T47D (cell line): ENCODE measurements at places on chromosomes 16 and 17.

DNA sequence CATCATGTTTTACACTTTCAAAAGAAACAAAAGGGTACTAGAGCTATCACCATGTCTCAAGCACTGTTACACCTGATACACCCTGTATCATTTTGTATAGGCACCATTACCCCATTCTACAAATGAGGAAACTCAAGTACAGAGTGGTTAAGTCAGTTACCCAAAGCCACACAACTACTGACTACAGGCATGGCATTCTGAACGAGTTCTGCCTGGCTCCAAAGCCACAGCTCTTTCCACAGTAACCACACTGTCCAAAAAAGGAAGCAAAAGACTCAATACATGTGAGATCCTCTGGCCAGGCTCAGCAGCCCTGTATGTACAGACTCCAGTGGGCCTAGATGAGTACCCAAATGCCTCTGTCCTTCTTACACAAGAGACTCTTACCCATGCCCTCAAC lies 4.7 kb downstream of the DYNC1LI2 start:
- DNase-seq = no peak

DNA sequence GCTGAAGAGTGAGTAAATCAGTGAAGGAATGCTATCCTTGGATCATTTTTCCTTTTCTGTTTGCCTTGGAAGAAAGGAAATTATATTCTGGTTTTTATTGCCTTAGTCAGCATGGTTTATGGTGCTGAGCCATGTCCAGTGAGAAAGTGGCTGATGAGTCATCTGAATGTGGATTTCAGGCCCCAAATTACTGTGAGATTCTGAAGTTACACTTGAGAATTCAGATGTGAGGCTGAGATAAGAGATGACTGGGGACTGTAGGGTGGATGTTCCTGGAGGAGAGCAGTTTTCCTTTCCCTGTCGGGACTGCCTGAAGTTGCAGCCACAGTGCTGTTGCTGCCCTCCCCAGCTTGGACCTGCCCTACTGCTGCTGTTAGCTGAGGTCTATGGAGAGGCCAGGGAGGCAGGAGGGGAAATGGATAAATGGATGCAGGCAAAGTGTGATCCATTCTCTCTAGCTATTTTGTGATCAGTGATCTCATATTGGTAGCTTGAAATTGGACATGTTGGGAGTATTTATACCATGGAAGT lies 4.2 kb upstream of the MAP3K14 start:
- DNase-seq = peak; percentile 50

- no peak for DNase-seq
These were observed 20.0 kb upstream of the WFIKKN1 start for GRCh38 chr16:610513-611381.

DNA sequence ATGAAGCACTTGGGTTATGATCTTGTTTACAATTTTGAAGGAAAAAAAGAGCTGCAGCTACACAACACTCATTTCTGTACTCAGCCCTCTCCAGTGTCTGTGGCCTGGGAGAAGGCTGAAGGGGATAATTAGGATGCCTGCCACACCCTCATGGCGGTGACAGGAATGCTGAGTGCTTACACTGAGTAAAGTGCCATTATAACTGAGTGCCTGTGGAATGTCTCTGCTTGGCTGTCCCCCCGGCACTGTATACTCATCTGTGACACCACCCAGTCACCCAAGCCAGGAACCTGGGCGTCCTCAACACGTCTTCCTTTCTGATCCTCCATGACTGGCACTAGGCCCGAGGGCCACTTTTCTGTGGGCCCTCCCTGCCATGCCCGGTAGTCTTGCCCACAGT lies 3.5 kb upstream of the MRPL38 start:
- no peak for DNase-seq

DNA sequence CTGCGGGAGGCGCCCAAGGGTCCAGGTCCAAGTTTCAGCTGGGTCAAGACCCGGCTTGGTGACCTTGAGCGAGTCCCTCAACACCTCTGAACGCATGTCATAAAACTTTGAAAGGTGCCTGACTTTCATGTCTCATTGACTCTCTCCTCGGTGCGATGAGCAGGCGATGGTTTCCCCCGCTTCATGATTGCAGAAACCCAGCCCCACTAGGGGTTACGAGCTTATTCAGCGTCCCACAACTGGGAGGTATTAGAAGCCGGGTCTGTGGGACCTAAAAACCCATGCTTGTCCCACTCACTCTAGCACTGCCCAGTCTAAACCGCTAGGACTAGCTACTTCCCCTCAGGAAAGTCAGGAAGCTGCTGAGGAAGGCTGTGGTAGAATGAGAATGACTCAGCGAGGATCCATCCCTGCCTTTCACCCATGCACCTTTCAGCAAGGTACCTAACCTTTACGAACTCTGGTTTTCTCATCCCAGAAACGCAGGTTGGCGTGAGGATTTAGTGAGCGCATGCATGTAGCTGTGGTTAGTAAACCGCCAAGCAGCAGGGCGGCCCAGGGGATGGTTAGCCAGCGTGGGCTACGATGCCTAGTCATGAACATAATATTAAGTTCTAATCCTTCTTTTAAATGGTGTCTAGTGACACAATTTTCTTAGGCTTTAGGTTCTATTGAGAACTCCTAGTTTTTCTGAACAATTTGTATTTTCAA lies 26.2 kb upstream of the RFFL start:
- DNase-seq = no peak

DNA sequence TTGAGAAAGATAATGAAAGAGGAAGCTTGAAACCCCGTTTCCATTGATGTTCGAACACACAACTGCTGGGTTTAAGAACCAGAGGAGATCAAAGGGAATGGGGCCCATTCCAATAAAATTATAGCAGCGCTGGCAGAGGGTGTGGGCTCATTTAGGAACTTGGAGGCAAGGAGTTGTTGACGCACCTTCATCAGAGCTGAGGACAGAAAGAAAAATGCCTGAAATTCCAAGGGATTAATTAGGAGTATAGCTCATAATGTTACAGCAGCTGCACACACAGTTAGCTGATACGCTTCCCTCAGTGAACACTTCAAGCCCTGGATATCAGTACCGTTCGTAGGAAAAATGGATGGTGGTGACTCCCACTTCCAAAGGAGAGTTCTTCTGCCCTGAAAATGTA lies 127.2 kb downstream of the AXIN2 start:
- no peak for DNase-seq

- no peak for DNase-seq
These were observed 120.4 kb upstream of the LHX1 start for GRCh38 chr17:36816907-36817288.

DNA sequence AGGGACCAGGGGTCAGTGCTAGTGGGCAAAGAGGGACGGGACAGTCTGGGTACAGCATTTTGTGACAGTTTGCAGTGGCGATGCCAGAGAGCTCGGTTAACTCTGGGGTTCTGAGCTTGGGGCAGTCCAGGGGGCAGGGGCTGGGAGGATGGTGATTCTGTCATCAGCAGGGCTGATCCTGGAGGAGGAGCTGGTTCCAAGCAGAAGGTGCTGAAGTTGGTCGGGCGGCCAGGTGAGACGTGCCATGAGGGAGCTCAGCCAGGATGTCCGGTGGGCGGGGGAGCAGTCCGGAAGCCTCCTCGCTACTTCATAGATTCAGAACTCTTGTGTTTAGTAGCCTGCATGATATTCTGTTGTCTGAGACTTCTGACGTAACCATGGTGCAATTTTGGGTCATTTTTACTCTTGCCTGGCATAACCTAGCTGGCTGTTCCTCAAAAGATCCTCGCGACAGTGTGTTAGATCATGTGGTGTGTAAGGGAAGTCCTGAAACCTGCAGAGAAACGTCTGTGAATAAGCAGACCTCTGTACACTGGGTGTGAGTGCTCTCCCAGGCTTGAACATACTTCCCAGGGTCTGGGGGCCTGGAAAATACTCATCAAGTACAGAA lies 122.0 kb downstream of the CLEC16A start:
- no peak for DNase-seq

DNA sequence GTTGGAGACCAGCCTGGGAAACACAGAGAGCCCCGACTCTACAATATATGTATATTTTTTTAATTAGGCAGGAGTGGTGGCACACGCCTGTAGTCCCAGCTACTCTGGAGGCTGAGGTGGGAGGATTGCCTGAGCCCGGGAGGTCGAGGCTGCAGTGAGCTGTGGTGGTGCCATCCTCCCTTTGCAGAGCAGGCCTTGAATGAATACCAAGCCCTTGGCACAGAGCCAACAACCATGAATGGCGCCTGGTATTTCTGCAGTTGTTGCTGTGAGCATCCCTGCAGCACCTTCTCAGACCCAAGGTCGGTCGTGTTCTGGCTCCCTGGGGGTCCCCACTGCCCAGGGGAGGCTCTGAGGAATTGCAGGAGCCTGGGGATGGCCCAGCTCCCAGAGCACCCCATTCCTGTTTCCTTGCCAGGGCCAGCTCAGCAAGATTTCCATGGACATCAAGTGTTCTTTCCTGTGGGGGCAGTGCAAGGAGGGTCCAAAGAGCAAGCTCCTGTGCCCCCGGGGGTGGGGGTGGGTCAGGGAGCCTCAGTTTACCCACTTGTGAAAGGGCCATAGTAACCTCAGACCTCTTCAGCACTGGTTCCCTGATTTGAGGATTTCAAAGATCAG lies 25.6 kb upstream of the RMI2 start:
- DNase-seq = peak; percentile 51

GRCh38 chr16:11677959-11678881 lies 10.0 kb downstream of the SNN start:
- no peak for DNase-seq

- DNase-seq = no peak
These were observed 19.9 kb downstream of the CIAPIN1 start for GRCh38 chr16:57427307-57427706.

GRCh38 chr17:41338961-41339485 lies 11.6 kb downstream of the KRT33A start:
- DNase-seq = peak; percentile 88

DNA sequence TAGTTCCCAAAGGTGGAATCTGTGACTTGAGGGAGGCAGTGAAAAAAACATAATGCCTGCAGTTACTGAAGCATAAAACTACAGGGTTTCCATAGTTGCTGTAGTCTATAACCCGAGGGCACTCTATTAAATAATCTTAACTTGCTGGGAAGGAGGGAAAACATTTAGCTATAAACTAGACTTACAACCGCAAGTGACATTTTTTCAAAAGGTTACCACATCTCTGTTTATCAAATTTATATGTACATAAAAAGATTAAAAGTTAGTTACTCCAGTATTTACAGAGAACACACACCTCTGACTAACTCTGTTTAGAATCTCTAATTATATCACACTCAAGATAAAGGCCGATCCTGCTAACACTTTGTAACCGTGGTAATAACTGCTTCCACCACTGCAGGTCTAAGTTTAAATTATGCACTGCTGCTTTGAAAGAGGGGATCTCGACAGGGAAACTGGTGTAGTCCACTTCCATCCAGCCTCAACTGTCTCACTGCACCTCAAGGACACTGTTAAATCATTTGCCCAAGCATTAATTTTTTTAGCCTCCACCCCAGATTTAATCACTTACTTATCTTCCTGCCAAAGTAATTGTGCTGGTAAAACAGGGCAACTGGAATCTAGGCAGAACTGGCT lies 14.6 kb downstream of the KCNJ16 start:
- peak; percentile 4 for DNase-seq

GRCh38 chr16:3731126-3731935 lies 14.0 kb upstream of the TRAP1 start:
- no peak for DNase-seq

GRCh38 chr17:18362698-18363100 lies 651 bp downstream of the SHMT1 start:
- peak; percentile 52 for DNase-seq

DNA sequence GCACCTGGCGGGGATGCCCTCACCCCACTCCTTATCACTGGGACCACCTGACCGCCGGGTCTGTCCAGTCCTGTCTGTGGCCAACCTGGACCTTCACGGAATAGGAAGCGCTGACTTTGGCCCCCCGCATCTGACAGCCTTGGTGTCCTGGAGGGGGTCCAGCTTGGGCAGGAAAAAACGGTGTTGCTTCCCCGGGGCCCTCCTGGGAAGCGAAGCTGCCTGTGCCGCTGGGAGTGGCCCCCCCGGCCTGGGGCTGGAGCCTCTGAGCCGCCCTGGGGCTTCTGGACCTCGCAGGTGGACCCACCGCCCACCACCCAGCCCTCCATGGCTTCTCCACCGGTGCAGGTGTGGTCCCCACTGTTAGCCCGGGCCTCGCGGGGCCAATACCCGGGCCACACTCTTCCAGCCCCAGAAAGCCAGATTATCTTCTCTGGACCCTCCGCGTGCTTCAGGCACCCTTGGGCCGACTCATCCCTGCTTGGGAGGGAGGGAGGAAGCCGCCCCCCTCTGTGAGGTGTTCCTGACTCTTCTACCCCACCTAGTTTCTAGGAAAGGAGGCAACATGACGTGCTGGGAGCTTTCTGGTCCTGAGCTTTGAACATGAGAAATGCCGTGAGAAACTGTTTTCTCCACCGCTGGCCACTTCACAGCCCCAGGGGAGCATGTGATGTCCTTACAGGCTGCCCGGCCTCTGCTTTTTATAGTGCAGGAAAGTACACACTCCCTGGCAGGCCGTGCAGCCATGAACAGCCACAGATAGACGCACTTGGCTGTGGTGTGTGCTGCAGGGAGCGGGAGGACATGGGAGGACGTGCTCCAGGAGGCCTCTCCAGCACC lies 1.1 kb downstream of the C1QTNF1 start:
- DNase-seq = no peak

DNA sequence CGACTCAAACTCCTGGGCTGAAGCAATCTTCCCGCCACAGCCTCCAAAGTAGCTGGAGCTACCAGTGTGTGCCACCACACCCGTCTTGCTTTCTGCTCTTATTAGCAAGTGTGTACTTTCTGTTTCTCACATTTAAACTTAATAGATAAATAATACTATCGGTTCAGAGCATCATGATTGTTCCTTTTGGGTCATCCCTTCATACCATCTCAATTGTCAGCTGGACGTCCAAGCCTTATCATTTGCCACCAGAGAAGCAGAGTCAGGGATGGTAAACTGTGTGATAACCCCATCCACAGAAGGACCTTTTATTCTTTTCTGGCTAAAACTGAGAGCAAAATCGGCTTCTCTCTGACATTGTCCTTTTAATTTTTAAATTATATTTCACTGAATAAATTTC lies 279.8 kb upstream of the GOT2 start:
- no peak for DNase-seq

- no peak for DNase-seq
These were observed 258.2 kb upstream of the PMFBP1 start for GRCh38 chr16:72430121-72430520.

DNA sequence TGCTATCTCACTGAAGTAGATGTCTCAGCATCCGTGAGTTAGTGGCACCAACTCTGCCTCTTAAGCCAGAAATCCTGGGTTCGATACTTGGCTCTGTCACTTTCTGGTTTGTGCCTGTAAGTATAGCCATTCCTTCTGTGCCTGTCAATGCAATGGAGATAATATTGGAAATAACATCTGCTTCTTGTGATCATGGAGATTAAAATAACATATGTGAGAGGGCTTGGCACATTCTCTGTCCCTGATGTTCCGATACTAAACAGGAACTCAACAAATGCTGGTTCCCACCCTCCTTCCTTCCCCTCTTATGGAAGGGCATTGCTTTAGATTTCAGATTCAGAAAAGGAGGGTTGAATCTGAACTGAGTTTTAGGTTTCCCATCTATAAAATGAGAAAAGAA lies 39.8 kb downstream of the TBX4 start:
- no peak for DNase-seq

DNA sequence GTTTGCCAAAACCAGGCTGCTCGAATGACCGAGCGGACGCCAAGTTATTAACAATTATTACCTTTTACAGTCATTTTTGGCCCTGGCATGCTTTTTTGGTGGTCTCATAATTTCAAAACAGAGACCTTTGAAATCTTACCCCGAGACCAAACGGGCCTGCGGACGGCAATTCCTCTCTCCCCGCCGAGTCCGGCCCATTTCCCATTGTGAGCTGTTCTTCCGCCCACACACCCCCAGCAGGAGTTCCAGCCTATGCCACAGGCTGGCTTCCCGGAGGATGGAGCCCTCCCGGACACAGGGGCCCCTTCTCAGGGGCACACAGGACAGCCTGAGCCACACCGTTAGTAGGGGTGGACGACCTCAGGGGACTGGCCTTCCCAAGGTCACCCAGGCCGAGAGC lies 130.7 kb downstream of the C16orf95 start:
- DNase-seq = no peak
